ENCODE measurements at places on chromosomes 11 and 22. TPM values are rescaled to one million over a fixed set of nuclear protein-coding genes. Genes with fewer than 3 reads are reported as not detected.

DNA sequence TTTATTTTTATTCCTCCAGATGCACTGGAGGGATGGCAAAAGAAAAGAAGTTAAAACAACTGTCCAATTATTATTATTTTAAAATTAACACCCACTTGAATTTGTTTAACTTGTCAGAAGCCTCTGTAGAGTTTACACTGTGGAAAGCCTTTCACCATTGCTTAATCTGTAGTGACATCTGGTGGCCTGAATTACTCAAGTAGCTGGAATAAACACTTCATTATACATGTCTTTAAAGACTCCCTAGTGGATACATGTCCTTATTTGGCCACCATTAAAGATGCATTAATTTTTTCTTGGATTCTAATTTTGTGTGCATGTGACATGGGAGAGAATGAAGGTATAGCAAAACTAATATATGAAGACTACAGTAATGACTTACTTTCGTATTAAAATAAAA is 1496.5 kb downstream of the FAM181B start:
- DNase-seq = no peak

GRCh38 chr11:64092111-64092760 is 56.5 kb downstream of the FLRT1 start:
- no peak for DNase-seq

GRCh38 chr11:79182794-79183193 is 258.0 kb downstream of the TENM4 start:
- no peak for DNase-seq

The MAP6 gene
- 5.2 TPM for total RNA-seq
